Progenitor cell of endocrine pancreas (in vitro differentiated cells): ENCODE measurements at places on chromosomes 3 and 15. TPM values are rescaled to one million over a fixed set of nuclear protein-coding genes. Genes with fewer than 3 reads are reported as not detected.

Gene RTP1
- total RNA-seq: not detected in 2 replicates

- H3K27me3 ChIP-seq: no peaks in the 10 kb centered on the region
- no peak overlapping the region for H3K27ac ChIP-seq
- no peaks in the 10 kb centered on the region for H3K4me1 ChIP-seq
- H3K4me3 ChIP-seq: no peak overlapping the region
- DNase-seq: no peak
- H3K36me3 ChIP-seq: no peaks in the 10 kb centered on the region
Measured at GRCh38 chr3:65238652-65239051, 550.9 kb upstream of the ADAMTS9 start.

DNA sequence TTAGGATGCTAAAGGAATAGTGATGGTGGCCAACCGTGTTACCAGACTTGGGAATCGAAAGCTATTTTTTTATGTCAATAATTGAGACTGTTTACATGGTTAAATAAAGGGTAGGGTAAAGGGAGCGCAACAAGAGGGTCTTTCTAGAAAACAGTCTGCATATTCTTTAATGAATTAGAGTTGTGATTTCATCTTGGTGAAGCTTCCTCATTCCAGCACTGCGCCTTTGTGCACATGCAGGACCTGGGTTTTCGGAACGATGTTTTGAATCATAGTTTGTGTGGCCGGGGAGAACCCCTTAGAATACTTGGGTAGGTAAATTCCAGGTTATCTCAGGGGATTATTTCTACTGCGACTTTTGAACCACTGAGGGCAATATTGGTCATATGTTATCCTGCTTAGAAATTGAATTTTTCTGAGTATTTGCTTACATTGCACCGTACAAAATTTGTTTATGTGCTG is 1.3 kb downstream of the PIK3CA start:
- H3K27ac ChIP-seq: peak overlapping the region; percentile 95
- H3K27me3 ChIP-seq: no peaks in the 10 kb centered on the region
- H3K36me3 ChIP-seq: no peaks in the 10 kb centered on the region
- peaks cover 17% of the 10 kb centered on the region for H3K4me1 ChIP-seq

DNA sequence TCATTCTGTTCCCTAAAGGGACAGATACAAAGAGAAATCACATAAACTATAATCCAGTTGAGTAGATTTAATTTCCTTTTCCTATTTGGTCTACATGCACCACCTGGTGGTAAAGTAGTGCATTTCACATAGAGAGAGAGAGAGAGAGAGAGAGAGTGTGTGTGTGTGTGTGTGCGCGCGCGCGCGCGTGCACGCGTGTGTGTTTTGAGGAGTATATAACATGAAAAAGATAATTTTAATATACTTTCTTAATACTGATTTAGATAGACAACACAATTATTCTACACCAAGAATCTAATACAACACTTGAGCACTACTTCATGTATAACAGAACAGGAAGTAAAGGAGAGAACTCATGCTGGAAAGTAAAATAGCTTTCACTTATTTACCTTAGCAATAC is 1.1 kb upstream of the FGF7 start:
- H3K27ac ChIP-seq: no peak overlapping the region
- H3K36me3 ChIP-seq: no peaks in the 10 kb centered on the region
- no peak overlapping the region for H3K4me3 ChIP-seq
- peaks cover 7% of the 10 kb centered on the region for H3K4me1 ChIP-seq

DNA sequence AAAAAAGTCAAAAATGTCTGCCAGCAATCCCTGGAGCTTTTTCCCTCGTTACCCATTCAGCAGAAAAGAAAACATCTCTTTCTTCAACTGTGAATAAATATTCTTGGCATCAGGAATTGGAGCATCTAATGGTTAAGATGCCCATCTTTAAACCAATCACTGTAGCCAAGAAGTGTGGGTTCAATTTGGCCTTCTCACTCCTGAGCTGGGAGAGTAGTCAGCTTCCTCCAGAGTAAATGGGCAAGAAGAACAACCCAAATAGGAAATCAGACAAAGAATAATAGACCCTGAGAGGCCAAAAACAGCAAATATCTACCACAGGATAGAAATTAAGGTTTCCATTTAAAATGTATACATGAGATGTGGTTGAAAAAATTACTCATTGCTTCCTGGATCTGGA is 508.0 kb upstream of the MDFIC2 start:
- no peak overlapping the region for H3K27ac ChIP-seq
- no peaks in the 10 kb centered on the region for H3K27me3 ChIP-seq
- DNase-seq: no peak
- no peaks in the 10 kb centered on the region for H3K36me3 ChIP-seq
- peaks cover 4% of the 10 kb centered on the region for H3K4me1 ChIP-seq

GRCh38 chr3:32004113-32004765 is 22.7 kb downstream of the ZNF860 start:
- peaks cover 7% of the 10 kb centered on the region for H3K27me3 ChIP-seq
- no peak for DNase-seq
- no peak overlapping the region for H3K27ac ChIP-seq
- H3K4me1 ChIP-seq: peaks cover 9% of the 10 kb centered on the region
- no peak overlapping the region for H3K4me3 ChIP-seq

DNA sequence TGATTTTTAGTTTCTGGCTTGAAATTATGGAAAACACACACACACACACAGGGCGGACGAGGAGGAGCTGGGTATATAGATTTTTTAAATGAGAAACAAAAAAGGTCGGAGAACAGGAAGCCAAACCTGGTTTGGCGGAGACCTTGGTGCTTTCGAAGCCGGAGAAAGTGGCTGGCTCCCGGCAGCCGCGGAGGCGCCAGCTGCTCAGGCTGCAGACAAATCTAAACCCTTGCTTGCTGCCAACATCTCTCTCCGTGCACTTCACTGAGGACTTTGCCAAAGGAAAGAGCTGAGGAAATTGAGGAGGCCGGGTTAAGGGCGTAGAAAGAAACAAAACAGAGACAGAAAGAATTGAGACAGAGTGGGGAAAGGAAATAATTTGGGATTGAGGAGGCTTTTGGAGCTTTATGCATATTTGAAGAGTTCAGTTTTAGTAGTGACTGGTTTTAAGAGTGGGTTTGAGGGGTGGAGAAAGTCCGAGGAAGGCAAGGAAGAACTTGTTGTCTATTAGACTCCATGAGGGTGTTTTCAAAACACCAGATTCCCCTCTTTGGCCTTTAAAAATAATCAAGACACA is 2.2 kb downstream of the ZIC1 start:
- H3K27me3 ChIP-seq: peaks cover 91% of the 10 kb centered on the region
- H3K27ac ChIP-seq: peak overlapping the region; percentile 57
- no peaks in the 10 kb centered on the region for H3K36me3 ChIP-seq
- H3K4me3 ChIP-seq: peak overlapping the region; percentile 7
- DNase-seq: no peak

DNA sequence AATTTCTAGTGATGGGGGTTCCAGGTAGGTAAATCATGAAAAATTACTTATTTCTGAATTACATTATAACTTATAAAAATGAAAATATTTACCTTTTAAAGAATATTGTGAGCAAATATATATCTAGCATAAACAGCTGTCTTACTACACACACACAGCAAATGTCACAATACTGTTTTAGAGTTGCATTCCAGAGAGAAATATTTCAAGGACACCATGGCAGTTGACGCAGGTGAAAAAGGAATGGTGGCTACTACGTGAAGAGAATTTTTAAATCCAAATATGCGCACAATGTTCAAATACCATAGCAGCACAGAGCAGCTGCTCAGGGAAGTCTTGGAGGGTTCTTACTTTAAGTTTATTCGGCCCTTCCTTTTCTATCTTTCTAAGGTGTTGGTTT is 356.2 kb downstream of the CGGBP1 start:
- no peaks in the 10 kb centered on the region for H3K27me3 ChIP-seq
- H3K27ac ChIP-seq: no peak overlapping the region
- DNase-seq: no peak
- H3K36me3 ChIP-seq: no peaks in the 10 kb centered on the region
- H3K4me1 ChIP-seq: no peaks in the 10 kb centered on the region

Gene PP2D1
- not detected in 2 replicates for total RNA-seq

- peaks cover 58% of the 10 kb centered on the region for H3K4me1 ChIP-seq
- peak; percentile 16 for DNase-seq
- H3K27ac ChIP-seq: peak overlapping the region; percentile 99
- no peaks in the 10 kb centered on the region for H3K27me3 ChIP-seq
Measured at GRCh38 chr3:71581457-71582035, 2.0 kb downstream of the FOXP1 start.

Gene MCF2L2
- 0.43 and 0.71 TPM in 2 replicates for total RNA-seq

Gene FETUB
- total RNA-seq: not detected in 2 replicates

GRCh38 chr3:185823078-185824044 is 1.5 kb downstream of the IGF2BP2 start:
- peak overlapping the region; percentile 93 for H3K4me3 ChIP-seq
- H3K27ac ChIP-seq: peak overlapping the region; percentile 99
- DNase-seq: peak; percentile 44
- H3K36me3 ChIP-seq: peaks cover 12% of the 10 kb centered on the region
- peaks cover 38% of the 10 kb centered on the region for H3K4me1 ChIP-seq

GRCh38 chr3:1726741-1727140 is 371.9 kb upstream of the CNTN4 start:
- no peaks in the 10 kb centered on the region for H3K27me3 ChIP-seq
- no peak overlapping the region for H3K4me3 ChIP-seq
- H3K27ac ChIP-seq: no peak overlapping the region
